Activated naive CD4-positive, alpha-beta T cell treated with anti-CD3 and anti-CD28 coated beads, Interleukin-2, amount 50 U/mL, for 72 hours (primary cell): ENCODE measurements at places on chromosomes 12 and 14. TPM values are rescaled to one million over a fixed set of nuclear protein-coding genes. Genes with fewer than 3 reads are reported as not detected.

GRCh38 chr14:55386037-55386808, 25.4 kb downstream of the ATG14 start:
- DNase-seq: no peak

- no peak for DNase-seq
Measured at GRCh38 chr14:68157971-68158371, 338.4 kb downstream of the RAD51B start.

DNA sequence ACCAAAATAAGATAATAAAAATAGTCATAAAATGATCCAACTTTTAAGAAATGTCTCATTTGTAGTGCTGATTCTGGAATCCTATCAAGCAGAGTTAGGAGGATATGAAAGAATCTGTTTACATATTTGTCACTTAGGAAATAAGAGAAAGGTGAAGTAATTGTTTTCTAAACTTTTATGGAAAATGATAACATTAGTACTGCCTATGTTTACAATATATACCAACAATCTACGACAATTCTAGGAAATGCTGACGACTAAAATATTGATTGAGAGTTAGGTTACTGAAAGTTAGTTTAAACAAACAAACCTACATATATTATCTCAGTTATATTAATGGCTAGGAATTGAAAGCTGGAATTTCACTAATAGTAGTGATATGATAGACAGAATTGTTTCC, 18.0 kb downstream of the TSPAN19 start:
- no peak for DNase-seq

- DNase-seq: no peak
Measured at GRCh38 chr12:49552014-49552413, 13.2 kb downstream of the KCNH3 start.

DNA sequence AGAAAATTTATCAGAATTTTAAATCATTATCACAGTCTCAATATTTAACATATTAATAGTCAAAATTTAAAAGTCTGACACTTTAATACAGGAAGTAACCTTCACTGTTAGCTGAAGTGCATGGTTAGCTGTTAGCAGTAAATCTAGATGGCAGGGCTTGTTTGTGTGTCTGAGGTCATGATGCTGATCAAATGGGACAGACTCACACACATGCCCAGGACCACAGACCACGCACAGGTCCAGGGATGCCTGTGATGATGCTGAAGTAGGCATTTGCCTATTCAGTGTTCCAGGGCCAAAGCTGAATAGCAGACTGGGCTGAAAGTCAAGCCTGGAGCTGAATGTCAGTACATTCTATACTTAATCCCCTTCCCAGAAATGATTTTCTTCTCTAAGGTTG, 20.5 kb downstream of the FNTB start:
- DNase-seq: no peak

The SIX6 gene
- total RNA-seq: not detected

The KRT3 gene
- total RNA-seq: not detected

The ACACB gene
- total RNA-seq: 23.7 TPM

The EGLN3 gene
- 0.34 TPM for total RNA-seq
